ENCODE measurements at places on chromosomes 12 and 14.
A peak's percentile ranks its signal among the peaks of the same experiment; 100 is the strongest.

DNA sequence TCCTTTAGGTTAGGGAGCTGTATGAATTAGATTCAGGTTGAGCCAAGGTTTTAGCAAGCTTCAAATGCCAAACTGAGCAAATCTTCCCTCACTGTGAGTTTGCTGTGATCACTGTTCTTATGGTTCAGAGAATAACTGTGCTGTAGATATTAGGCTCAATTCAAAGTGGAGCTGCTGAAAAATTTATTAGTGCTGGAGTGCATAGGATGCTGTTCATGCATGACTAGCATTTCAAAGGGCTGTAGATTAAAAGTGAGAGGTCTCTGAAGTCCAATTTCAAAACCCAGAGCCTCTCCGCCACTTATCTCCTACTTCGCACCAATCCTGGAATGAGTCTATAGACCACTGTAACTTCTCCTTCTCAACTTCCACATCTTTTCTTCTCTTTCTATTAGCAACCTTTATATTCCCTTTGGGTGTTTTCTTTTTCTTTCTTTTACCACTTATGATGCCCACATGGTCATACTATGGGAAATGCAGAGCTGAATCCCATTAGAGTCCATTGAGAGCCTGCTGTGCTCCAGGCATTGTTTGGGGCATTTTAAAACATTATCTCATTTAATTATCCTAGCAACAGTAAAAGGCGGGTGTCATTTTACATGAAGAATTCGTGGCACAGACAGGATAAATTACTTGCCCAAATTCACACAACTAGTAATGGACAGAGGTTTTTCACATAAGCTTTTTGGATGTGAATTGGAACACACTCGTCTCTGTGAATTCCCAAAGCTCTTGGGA, 77.5 kb upstream of the EEA1 start:
- no peak for DNase-seq

- peak; percentile 28 for DNase-seq
Observed at GRCh38 chr14:30708157-30708556, 86.0 kb downstream of the SCFD1 start.

DNA sequence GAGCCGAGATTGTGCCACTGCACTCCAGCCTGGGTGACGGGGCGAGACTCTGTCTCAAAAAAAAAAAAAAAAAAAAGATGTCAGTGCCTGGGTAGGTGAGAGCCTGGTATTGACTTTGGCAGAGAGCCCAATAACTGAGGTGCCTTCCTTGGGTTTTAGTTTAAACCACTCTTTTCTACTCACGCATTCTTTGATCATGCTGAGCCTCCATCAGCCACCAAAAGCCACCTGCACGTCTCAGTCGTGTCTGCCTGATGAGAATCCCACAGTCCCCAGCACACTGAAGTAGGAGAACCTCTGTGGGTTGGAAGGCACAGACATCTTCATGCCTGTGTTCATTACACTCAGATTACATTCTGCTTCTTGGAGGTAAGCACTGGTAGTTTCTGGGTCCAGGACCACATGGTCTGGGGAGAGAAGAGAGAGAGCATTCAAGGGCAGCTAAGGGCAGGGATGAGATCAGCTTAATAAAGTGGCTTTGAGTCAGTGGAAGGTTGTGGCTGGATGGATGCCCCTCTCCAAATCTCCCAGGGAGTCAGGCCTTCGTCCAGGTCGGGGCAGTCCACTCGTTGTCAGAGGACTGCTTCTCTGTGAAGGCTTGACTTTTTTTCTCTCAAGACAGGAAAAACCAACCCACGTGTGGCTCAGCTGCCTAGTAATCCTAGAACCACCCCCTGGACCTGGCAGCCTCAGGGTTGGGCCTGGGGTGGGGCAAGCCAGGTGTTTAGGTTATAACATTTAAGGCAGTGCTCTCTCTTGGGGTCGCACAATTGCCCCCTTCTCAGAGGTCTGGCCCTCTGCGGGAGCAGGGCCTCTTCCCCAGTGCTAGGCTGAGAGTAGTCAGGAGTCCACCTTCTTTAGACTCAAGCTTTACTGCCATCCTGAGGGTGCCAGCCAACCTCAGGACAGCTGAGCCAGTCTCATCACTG, 32.6 kb upstream of the MAX start:
- DNase-seq: no peak

- DNase-seq: no peak
Observed at GRCh38 chr12:123097561-123098084, 53.3 kb downstream of the PITPNM2 start.

GRCh38 chr12:104888481-104888880, 69.6 kb downstream of the SLC41A2 start:
- no peak for DNase-seq

- DNase-seq: no peak
Observed at GRCh38 chr14:43792980-43793379, 714.1 kb downstream of the FSCB start.

DNA sequence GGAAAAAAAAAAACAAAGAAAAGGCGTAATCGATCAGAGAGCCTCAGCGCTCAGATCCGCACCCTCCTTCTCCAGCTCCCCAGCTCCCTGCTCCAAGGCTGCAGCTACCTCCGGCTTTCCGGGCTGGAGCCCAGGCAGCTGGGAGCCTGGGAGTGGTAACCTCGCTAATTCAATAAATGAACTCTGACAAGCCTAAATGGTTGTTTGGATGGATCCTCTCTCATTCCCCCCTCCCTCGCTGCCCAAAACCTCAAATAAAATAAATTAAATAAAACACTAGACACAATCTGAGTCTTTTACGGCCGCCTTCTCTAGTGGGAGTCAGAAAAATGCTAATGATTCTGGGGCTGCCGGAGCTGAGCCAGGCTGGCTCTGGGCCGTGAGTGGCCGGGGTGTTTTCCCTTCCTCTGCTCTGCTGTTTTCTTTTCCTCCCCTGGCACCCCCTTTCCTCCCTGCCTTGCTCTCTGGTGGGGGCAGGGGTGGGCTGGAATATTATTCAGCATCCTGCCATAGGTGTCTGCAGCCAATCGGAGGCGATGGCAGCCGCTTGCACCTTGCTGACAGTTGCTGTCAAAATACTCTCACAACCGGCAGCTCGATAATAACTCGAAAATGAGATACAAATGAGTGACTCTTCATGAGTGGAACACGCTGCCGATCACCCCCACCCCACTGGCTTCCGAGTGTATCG, 76.1 kb downstream of the RBM19 start:
- no peak for DNase-seq

- DNase-seq: no peak
Observed at GRCh38 chr12:3597526-3598210, 106.7 kb downstream of the PRMT8 start.

- DNase-seq: peak; percentile 19
Observed at GRCh38 chr14:77607741-77608302, 8.6 kb downstream of the SPTLC2 start.

GRCh38 chr12:67593041-67593440, 55.5 kb upstream of the DYRK2 start:
- no peak for DNase-seq

- DNase-seq: no peak
Observed at GRCh38 chr14:105508601-105509000, 17.6 kb downstream of the TEDC1 start.

DNA sequence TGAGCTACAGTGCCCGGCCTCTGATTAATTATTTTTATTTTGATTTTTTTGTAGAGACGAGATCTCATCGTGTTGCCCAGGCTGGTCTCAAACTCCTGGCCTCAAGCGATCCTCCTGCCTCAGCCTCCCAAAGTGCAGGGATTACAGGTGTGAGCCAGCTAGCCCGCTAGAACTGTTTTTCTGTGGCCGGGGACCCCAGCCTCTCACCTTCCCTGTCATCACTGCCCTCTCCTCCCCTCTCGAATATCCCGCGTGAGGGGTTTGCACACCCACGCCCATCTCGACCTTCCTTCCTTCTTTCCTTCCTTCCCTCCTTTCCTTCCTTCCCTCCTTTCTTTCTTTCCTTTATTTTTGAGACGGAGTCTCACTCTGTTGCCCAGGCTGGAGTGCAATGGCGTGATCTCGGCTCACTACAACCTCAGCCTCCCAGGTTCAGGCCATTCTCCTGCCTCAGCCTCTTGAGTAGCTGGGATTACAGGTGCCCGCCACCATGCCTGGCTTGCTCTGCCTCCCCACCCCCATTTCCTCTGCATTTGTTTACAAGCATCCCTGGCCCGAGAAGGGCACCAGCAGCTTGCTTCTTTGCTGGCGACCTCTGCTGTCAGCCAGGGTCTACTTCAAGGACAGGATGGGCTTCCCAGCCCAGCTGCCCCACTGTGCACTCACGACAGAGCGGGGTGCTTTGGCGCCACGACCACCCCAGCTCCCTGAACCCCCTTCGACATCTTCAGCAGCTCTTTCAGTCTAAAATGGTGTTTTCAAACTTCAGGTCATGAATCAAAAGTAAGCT, 4.3 kb upstream of the TRAF3 start:
- DNase-seq: peak; percentile 45

DNA sequence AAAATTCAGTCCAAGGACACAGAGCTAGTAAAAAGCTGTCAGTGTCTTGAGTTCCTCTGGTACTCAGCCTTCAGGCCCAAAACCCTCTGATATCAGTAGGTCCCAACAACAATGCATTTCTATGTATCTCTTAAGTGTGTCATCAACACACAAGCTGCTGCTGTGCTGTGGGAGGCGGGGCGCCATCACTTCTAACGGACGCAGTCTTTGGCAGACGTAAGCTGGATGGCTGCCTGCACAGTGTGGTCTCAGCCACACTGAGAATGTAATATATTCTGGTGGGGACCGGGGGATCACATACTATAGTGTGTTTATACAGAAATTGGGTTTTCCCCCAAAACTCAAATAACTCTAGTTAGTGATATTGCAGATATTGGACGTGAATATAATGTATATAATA, 123.9 kb downstream of the SUDS3 start:
- DNase-seq: no peak

- DNase-seq: no peak
Observed at GRCh38 chr12:131466306-131466705, 244.6 kb upstream of the SFSWAP start.

DNA sequence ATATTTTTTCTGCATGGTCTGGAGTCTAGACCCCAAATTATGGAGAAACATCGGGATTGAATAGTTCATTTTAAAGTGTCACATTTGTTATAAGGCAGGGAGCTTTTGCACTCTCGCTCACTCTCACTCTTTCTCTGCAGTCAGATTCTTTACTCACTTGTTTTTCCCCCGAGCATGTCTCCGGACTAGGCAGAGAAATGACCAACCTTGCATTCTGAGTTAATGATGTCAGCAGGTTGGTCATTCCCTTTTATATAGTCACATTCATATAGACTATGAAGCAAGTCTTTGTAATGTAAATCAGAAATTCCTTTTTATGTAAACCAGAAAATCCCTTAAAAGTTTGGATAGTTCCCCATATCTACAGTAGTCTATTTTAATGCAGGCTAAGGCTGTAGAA, 4.1 kb downstream of the C12orf75 start:
- no peak for DNase-seq

DNA sequence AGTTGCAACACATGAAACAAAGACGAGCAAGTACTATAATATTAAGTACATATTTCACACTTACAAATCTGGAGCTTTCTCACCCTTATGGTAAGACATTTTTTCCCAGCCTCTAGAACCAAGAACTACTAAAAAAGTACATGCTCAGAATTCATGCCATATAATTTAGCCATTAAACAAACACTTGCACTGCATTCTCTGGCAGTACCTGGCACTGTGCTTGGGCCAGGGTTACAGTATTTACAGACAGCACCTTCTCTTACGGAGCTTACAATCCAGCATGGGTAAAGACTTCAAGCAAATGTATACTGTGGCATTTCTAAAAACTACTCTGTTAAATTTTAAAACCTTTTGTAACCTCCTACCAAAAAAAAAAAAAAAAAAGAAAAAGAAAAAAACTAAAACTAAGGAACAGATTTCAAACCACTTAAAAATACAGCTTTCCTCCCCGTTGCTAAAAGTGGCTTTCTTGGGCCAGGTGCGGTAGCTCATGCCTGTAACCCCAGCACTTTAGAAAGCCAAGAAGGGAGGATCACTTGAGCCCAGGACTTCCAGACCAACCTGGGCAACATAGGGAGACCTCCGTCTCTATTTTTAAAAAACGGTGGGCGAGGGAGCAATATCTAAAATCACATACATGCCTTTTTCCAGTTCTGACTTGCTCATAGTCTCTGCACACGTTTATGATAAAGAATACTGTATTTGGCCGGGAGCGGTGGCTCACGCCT, 956 bp downstream of the GNPTAB start:
- no peak for DNase-seq

- DNase-seq: no peak
Observed at GRCh38 chr12:52402873-52403540, 3.1 kb downstream of the KRT82 start.

- DNase-seq: no peak
Observed at GRCh38 chr14:91339076-91339475, 78.5 kb downstream of the CCDC88C start.

- DNase-seq: peak; percentile 14
Observed at GRCh38 chr14:40252817-40253447, 820.7 kb upstream of the FBXO33 start.

DNA sequence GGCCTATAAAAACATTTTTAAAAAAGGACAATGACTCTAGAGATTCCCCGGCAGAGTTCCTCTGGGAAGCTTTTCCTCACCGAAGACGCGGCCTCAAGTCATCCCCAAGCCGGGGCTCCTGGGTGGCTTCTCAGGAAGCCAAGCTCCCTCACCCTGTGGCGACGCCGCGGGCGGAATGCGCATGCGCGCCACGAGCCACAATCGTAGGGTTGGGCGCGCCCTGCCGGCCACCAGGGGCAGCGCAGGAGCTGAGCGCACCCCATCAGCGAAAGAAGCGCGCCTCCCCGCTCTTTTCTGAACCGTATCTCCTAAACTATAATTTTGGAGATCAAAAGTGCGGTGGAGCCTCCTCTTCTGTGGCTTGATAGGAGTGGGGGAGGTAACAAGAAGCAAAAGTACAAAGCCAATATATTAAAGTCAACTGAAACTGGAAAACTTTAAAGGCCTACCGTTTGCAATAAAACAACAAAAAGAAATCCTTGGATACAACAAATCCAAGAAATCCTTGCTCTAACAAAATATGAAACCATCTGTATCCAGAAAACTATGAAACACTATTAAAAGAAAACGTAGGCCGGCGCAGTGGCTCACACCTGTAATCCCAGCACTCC, 17.4 kb upstream of the CHFR start:
- peak; percentile 90 for DNase-seq

DNA sequence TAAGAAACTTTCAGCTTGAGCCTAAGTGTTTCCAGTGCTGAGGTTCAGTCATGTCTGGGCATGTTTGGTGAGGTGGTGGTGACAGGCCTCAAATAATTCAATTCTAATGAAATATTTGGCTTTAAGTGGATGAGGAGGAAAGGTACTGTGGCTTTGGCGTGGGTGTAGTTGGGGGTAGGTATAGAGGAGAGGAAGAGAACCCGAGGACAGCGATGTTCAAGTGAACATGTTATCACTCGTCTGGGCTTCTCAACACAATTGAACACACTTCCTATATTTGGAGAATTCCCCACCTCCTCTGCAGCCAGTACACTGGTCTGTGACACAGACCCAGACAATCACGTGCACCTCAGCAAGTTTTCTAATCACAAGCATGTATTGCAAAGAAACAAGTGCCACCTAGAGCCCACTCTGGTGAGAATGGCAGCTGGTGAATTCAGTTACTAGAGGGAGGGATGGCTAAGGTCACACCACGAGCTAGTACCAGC, 53.0 kb downstream of the IFNG-AS1 start:
- DNase-seq: no peak

- DNase-seq: peak; percentile 61
Observed at GRCh38 chr14:93648440-93649168, 139.7 kb downstream of the PRIMA1 start.
